SK-MEL-5 (cell line): ENCODE measurements at places on chromosomes 7 and 10. TPM values are rescaled to one million over a fixed set of nuclear protein-coding genes. Genes with fewer than 3 reads are reported as not detected.
A peak's percentile ranks its signal among the peaks of the same experiment; 100 is the strongest.

- no peak for DNase-seq
Measured at GRCh38 chr10:11439523-11440053, 171.9 kb downstream of the USP6NL start.

GRCh38 chr10:132363376-132363775, 31.4 kb downstream of the LRRC27 start:
- no peak for DNase-seq

The ENO4 gene
- 0.08 and 0.13 TPM in 2 replicates for total RNA-seq

DNA sequence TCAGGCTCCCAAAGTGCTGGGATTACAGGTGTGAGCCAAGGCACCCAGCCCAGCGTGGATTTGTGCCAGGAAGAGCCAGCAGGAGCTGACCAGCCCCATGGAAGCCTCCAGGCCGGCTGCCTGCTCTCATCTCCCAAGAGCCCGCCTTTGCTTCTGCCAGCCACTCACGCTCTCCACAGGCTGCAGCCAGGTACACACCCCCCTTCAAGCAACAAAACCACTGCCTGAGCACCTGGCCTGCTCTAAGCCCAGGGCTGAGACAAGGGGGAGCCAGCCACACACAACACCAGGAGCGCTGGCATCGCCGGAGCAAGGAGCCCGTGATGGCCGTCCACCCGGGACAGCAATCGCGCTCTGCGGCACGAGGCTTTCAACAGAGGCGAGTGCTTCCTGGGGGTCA, 34.5 kb downstream of the MAD1L1 start:
- no peak for DNase-seq

- DNase-seq, result no peak
Measured at GRCh38 chr7:100415448-100415847, 13.1 kb downstream of the ZCWPW1 start.

- DNase-seq, result no peak
Measured at GRCh38 chr10:126263006-126263676, 125.1 kb downstream of the ADAM12 start.

DNA sequence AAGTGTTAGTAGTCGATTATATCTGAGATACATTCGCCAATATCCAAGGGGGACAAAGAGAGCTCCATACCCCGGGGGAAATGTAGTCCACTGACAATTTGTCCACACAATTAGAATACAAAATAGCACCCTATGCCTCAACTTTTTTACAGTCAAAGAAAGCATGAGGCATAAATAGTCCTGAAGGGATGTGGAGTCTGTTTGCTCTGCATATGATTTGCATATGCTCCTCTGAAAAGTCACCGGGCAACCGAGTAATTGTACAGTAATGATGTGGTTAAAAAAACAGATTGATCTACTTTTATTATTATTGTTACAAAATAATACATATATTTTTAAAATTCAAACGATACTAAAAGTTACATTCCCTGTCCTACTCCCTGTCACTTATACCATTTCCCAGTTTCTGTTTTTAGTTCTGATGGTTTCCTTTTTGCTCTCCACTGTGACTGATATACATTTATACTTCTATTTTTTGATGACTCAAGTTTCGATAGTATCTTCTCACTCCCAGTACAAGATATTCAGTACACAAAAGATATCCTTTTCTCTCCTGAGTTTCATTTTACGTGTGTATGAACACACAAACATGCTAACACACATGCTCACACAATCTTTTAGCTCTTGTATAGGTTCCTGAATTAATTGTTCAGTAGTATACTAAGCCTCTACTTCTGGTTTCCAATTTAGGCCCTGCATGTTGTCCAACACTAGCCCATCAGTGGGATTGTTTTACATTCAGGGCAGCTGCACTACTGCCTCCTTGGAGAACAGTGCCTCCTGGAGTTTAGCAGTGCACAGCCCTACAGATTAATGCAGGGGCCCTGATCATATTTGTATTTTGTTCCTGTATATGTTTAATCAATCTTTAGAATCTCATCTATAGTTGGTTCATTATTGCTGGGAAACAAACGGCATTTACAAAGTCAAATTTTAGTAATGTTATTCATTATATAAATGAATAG, 130.9 kb downstream of the TES start:
- DNase-seq, result peak; percentile 87

DNA sequence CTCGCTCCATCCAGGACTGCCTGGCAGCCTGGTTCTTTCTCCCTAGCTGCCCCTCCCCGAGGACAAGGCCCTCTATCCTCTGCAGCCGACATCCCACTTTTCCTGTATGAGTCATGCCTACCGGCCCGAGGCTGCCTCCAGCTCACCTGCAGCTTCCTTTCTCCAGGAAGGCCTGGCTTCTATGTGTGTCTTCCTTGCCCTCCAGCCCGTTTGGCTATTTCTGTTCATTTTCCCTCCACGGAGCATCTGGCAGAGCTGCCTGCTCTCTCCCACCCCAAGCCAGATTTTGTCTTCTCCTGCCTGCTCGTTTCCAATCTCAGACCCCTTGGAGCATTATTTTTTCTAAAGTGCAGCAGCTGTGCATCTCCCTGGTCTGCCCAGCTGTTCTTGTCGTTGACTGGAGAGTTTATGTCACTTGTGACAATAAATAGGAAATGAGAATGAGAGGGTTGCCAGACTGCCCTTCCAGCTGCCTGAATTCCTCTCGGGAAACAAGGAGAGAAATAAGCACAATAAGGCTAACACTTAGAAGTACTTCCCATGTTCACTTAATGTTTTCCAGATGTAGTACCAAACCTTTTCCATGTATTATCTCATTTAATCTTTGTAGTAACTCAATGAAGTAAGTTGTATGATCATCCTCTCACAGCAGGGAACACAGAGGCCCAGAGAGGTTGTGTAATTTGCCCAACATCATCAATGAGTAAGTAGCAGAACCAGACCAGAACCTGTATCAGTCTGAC, 19.7 kb downstream of the UBTD1 start:
- DNase-seq, result no peak

- DNase-seq, result no peak
Measured at GRCh38 chr7:70857793-70858545, 274.0 kb upstream of the GALNT17 start.

DNA sequence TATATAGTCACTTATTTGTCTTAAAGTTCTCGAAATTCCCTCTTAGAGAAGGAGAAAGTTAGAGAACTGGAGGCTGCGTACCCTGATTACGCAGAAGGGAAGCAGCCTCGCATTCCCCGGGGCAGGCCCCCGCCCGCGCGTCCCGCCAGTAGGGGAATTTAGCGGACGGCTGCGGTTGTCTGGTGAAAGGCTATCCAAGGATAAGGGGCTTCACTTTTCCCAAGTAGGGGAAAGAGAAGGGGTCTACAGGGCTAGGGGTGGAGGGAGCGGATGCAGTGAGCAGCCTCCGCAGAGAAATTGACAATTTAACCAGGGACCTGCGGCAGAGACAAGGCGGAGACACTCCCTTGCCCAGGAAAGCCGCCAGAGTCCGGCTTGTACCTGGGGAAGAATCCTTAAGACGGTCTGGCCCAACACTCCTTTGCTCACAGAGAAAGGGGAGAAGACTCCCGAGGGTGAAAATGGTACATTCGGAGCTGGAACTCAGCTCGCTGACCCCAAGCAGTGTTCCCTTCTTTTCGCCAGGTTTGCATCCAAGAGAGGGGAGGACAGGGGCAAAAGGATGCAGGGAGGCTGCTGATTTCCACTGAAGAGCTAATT, 994 bp upstream of the MAGI2 start:
- peak; percentile 14 for DNase-seq

GRCh38 chr7:85184599-85185423, 2.0 kb downstream of the SEMA3D start:
- peak; percentile 28 for DNase-seq

DNA sequence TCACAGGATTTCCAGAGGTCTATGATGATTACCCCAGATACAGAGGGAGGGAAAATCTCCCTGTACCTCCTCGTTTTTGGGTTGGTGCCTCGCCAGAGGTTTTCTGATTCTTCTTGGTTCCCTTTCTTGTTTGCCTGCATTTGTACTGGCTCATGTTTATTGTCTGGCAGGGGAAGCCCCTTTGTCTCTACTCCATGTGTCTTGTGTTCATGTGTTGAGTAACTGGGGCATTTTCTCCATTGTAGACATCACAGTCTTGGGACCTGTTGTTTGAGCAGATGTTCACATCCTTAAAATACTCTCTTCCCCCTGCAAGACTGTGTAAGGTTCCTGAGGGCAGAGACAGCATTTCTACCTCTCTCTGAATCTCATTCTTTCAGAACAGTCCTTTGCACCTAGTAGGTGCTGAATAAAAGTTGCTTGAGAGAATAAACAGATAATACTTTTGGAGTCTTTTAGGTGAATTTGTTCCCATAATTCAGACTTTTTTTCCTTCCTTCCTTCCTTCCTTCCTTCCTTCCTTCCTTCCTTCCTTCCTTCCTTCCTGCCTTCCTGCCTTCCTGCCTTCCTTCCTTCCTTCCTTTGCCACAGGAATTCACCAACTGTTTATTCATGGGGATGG, 25.1 kb downstream of the CDK14 start:
- DNase-seq, result no peak

GRCh38 chr10:21497177-21497807, 28.2 kb downstream of the SKIDA1 start:
- peak; percentile 70 for DNase-seq

- no peak for DNase-seq
Measured at GRCh38 chr7:27046854-27047549, 48.8 kb downstream of the HOXA1 start.

GRCh38 chr7:101743995-101744360, 73.4 kb upstream of the CUX1 start:
- no peak for DNase-seq

The CDK14 gene
- 2.0 and 2.3 TPM in 2 replicates for total RNA-seq

DNA sequence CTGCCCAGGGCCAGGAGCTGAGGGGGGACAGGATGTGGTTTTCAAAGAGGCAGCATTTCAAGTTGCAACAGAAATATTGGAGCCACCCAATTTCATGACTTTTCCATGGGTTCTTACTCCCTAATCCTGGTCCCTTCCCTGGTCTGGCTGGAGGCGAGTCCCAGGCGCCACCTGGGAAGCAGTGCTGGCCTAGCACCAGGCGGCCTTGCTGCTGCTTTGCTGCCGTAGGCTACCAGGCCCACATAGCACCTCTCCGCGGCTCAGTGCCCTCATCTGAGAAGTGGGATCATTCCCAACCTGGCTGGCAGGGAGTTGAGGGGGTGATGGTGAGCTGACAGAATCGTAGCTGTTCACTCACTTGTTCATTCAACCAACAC, 33.7 kb downstream of the ZMIZ1 start:
- no peak for DNase-seq

DNA sequence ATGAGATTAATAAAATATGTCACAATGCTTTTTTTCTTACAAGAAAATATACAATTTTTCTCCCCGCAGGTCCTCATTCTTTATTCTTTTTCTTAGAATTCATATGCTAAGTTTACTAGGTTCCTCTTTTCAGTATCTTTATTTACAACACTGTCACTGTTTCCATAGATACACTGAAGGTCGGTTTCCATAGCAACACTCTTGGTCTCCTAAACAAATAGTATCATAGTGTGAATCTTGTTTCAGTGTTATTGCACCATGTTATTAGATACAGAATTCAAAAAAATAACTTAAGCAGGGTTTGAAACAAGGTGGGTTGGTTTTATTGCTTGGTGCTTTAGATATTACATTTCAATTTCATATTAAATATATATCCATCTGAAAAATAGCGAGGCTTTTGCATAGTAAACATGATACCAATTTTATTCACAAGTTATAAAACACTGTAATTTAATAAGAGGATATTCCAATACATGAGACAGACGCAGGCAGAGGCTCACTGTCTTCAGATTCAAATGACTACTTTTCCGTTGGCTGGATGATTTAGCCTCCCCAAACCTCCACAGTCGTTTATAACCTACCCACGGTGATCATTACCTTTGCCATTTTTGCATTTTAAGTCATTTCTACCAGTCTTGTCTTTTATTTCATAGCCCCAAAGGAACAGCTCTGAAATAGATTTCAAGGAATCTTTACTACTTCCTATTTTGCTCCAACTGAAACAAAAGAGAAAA, 88.9 kb upstream of the KLF6 start:
- DNase-seq, result peak; percentile 51

GRCh38 chr10:68781613-68782574, 45.4 kb upstream of the STOX1 start:
- DNase-seq, result no peak

DNA sequence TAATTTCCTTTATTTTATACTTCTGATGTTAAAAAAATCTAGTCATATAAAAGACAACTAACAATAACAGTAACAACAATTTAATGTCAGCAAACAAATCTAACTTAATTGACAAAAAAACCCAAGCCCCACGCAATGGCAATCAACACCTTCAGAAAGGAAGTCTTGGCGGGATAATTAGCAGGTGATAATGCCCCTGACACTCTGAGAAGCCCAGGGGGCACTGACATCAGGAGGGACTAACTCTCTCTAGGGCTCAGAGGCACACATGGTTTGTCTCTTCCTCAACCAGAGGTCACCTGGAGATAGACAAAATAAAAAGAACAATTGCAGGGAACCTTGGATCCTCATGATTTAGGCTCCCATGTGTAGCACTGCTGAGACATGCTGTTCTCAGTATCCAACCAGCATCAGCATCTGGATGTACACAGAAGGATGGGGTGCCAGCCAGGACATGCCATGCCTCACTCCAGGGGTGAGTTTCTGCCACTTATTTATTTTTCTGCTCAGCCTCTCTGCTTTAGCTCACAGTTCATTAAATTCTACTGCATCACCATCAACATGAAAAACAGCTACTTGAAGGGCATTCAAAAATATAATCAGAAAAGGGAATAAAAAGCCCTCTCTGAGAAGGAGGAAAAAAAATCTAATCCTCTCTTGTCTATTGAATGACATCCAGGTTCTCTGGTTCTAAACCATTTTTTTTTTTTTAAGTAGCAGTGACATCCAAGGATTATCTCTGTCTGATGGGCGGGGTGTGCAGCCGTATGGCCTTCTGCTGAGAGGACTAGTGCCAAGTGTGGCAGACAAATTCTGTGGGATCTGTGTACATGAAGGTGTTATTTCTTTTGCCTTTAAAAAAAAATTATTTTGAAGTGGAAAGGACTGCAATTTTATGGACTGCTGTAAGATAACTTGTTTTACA, 96.3 kb downstream of the ATXN7L1 start:
- DNase-seq, result no peak

The IQUB gene
- total RNA-seq, result 0.18 TPM in 1 of 2 replicates, not detected in the other

The OR2A42 gene
- not detected in 2 replicates for total RNA-seq

The CYP17A1 gene
- total RNA-seq, result not detected in 2 replicates

DNA sequence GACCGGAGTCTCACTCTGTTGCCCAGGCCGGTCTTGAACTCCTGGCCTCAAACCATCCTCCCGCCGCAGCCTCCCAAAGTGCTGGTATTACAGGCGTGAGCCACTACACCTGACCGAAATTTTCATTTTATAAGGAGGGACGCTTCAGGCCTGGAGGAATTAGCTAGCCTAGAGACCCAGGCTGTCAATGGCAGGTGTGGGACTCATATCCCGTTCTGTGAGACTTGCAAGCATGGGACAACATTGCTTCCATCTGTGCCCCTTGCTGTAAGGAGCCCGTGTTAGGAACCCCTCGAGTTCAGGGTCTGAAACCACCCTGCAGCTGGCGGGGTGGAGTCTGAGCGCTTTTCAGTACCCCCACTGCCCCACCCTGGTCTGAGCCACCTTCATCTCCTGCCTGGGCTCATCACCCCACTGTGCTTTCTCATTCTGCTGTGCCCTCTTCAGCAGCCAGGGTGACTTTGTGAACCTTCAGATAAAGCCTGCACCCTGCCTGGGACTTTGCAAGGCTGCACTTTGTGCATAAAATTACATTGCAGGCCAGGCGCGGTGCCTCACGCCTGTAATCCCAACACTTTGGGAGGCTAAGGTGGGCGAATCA, 1.3 kb upstream of the DAGLB start:
- DNase-seq, result no peak

- DNase-seq, result no peak
Measured at GRCh38 chr10:70442332-70442988, 979 bp upstream of the NODAL start.
